Activated CD4-positive, alpha-beta T cell treated with anti-CD3 and anti-CD28 coated beads, Interleukin-2, amount 50 U/mL, for 1 hour (primary cell): ENCODE measurements at places on chromosomes 7 and 10.

GRCh38 chr7:11775401-11775800 lies 56.6 kb downstream of the THSD7A start:
- no peak for DNase-seq

DNA sequence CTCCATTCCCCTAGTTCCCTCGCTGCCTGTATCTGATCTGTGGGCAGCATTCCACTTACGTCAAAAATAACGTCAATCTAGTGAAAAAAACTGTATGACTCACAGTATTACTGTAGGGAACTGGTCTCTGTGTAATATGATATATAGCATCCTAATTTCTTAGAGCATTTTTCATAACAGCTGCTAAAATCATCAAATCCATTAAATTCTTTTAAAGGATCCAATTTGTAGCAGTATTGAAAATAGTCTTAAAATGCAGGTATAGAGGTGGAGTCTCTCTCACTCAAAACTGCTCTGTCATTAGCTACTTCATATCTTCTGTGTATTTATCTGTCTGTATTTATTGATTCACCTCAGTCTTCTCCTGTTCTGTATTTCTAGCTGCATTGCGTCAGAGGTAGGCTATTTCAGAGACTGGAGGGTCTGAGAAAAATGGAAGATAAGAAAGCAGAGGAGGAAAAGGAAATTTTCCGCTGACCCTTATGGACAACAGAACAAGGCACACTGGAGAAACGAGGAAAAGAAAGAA lies 59.9 kb downstream of the PON1 start:
- no peak for DNase-seq

- DNase-seq, result no peak
Measured at GRCh38 chr7:26723129-26723528, 141.3 kb downstream of the SKAP2 start.

DNA sequence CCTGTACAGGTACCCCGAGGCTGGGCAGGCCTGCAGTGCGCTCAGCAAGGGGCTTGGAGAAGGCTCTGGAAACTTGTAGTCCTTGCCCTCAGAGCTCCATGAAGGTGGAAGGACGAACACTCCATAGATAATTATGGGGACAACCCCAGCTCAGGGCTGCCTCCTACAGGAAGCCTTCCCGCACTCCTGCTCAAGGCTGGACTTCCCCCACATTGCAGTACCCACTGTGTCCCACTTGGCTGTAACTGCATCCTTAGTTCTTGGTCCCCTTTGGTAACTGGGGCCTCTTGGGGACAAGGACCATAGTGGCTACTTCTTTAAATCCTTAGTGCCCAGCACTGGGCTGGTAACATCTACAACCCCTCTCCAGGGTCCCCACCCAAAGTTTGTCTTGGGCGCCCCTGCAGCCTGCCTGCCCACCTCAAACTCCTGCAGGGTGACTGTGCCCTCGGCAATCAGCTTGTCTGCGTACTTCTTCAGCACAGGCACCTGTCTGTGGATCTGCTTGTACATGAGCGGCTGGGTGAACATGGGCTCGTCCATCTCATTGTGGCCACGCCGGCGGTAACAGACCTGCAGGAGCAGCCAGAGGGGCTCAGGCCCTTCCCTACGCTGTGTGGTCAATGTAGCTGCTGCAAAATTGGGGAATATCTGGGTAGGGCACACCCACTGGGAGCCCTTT lies 17.1 kb downstream of the OGDHL start:
- no peak for DNase-seq

DNA sequence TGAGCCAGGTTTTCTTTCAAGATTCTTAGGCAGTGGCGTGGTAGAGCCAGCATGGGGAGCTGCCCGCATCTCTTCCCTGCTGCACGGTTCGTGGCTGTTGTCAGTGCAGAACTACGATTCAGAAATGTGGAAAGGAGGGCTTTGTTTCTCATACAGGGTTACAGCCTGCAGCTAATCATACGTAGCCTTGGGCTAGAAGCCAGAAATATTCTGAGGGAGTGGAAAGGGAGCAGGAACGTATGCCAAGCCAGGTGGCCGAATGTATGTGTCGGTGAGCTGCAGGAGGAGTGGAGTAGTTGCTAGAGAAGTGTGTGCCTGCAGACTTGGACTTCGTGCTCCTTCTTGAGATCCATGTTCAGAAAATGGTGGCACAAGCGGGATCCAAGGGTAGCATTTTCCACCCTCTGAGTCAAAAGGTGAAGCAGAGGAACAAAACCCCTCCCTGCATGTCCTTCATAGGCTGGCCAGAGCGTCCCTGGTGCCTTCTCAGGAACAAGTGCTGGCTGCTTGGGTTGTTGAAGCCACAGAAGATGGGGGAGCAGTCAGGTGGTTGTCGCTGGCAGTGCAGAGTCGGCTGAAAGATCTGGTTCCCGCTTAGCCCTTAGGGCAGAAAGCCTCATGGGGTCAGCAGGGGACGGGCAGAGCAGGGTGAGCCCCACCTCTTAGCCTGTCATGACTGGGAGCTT lies 40.9 kb downstream of the LANCL2 start:
- no peak for DNase-seq

DNA sequence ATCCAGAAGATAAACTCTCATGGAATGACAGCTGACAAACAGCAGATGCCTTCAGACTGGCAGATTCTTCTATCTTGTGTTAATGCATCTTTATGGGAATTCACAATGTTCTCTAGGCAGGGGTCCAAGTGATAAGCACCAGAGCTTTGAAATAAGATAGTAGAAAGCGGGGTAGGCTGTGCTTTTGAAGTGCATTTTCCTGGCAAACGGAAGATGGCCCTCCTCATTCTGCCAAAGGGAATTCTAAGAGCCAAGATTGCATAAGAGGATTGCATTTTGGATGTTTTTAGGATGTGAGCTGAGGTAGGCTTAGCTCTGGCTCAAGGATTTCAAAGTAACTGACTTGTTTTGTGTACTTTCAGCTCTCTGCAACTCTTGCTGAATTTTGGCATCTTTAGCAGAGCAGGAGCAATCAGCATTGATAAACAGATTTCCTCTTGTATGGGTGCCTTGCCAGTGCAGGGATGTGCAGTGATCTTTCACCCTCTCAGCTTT lies 298.5 kb upstream of the KLF6 start:
- DNase-seq, result no peak

DNA sequence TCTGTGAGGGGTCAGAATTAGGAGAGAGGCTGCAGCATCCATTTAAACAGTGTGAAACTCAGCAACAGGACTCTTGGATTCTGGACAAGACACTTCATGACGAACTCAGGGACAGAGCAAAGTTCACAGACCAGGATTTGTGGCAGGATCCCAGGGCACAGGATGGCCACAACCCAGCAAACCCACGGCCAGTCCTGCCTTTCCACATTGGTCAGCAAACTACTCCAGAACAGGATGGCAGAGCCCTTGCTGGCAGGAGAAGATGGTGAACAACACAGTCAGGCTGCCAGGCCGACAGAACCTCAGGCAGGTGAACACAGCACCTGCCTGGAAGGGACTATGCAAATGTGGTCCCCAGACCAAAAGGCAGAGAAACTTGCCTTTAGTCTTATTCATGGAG lies 34.4 kb downstream of the VSTM4 start:
- no peak for DNase-seq

DNA sequence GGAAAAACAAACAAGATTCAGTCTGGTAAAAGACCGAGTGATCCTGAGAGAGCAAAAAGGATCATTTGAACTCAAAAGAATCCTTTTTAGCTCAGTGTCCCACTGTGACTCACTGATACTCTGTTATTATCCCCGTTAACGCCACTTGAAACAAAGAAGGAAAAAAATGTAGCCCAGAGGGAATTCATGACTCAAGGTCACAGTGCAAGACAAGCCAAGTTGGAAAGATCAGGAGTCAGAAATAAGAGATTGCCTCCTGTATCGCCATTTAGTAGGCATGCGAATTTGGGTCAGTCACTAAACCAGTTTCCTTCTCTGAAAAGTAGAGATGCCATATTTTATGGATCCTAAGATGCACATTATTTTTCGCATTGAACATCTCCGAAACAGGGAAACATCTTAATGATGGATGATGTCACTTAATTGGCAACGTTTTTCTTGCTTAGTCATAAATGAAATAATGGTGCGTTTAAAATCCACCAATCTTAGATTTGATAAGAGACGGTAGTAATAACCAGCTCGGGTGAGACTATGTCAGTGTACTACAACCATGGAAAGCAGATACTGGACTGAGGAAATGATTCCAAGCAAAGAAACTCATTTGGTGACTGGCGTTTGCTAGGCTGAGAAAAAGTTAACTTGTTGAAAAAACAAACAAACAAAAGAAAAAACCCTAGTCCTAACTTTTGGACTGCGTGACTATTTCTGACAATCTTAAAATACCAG lies 502.0 kb upstream of the CELF2 start:
- DNase-seq, result no peak

DNA sequence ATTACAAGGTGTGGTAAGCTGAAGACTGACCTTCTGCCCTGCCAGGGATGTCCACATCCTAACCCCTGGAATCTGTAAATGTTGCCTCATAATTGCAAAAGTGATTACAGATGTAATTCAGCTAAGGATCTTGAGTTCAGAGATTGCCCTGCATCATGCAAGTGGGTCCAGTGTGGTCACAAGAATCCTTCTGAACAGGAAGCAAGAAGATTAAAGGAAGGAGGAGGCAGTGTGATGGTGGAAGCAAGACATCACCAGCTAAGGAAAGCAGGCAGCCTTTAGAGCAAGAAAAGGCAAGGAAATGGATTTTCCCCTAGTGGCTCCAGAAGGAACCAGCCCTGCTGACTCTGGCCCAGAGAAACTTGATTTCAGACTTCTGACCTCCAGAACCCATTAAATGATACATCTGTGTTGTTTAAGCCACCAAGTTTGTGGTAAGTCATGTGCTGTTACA lies 78.1 kb downstream of the USP6NL start:
- DNase-seq, result no peak

- no peak for DNase-seq
Measured at GRCh38 chr10:68202960-68203353, 29.0 kb downstream of the ATOH7 start.

DNA sequence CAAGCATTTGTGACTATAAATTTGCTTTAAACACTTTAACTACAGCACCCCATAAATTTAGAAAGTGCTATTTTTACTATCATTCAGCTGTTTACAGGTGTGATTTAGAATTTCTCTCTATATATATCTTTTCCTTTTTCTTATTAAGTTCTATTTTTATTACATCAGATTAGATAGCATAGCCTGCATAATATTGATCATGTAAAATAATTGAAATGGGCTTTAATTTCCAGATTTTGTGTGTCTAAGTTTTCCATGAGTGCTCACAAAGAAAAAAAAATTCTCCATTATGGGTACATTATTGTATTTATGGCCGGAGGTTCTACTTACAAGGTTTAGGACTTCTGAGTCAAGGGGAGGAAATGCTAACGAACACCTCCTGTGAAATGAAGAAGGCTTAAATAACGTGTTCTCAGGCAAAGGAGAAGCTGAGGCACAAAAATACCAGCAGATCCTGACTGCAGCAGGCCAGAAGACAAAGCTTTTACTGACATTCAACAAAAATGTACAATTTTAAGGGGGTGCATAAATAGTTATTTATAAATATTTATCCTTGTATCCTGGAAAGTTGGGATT lies 114.2 kb downstream of the RNF133 start:
- no peak for DNase-seq
